ENCODE measurements at places on chromosomes 2 and 18.
A peak's percentile ranks its signal among the peaks of the same experiment; 100 is the strongest.

- DNase-seq: no peak
Measured at GRCh38 chr2:67240507-67240906, 156.6 kb upstream of the ETAA1 start.

DNA sequence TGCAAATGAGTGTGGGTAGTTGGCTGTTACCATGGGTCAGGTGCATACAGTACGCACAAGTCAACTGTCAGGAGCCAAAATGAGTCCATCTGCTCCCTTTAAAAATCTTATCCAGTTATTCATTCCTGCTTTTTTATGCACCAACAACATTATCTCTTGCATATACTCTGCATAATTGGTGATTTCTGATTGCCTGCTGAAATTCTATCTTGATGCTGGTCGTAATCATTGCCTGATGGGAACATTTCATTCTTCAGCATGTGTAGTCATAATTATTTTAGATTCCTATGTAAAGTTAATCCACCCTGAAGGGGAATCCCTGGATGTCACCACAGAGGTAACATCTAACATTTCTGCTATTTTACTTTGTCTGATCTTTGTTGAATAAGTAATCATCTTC is 102.2 kb upstream of the RND3 start:
- DNase-seq: no peak

DNA sequence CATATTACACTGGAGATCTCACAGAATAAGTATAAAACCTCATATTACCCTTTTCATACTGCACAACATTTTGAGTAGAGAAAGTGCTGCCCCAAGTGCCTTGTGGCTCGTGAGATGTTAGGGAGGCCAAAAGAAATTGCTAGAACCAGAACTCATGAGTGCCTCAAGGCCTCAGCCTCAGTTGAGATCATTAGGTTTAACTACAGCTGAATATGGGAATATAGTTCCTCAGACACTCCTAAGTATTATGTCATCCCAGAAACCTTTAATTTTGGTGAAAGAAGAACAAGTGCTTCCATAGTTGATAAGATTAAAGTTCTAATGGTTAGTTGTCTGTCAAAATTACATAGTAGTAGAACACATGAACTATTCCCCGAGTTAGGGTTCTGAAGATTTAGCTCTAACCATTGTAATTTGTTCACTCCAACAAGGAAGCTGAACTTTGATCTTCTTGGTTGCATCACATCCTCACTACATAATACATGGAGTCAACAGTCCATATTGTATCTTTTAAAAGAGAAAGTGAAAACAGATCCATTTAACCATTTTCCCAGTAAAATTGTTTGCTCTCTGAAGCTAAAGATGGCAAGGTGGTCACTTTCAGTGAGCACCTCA is 9.6 kb upstream of the AQP4 start:
- DNase-seq: no peak

GRCh38 chr2:49070716-49071115 is 83.6 kb downstream of the FSHR start:
- DNase-seq: no peak

DNA sequence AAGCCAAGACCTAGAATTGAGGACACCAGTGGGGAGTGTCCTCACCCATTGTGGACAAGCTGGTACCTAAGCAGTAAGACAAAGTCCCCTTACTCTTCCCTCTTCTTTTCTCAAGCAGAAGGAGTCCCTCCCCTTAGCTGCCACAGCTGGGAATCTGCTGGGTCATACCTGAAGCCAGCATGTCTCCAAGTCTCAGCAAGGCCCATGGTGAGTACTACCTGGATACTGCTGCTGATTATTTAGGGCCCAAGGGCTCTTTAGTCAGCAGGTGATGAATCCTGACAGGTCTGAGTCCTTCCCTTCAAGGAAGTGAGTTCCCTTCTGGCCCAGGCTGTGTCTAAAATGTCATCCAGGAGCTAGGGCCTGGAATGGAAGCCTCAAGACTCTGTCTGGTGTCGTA is 198.6 kb upstream of the STK17B start:
- no peak for DNase-seq

DNA sequence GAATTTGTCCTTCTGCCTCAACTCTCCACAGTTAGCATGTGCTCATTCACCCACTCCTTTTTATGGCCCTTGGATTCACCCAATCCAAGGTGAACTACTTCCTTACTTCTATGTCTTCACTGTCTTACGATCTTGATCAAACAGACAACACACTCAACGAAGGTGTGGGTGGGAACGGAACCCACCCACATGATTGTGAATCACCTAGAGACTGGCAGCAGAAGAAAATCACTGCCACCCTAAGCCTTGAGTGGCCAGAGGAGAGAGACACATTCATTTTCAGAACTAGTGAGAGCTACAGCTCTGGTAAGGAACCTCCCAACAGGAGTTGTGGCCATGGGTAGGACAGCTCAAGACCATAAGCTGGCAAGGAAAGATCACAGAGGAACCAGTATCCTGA is 194.3 kb downstream of the PLCL1 start:
- DNase-seq: peak; percentile 25

GRCh38 chr2:19739256-19739655 is 162.5 kb downstream of the TTC32 start:
- no peak for DNase-seq

GRCh38 chr18:29547626-29548025 is 1370.7 kb upstream of the CDH2 start:
- DNase-seq: no peak

DNA sequence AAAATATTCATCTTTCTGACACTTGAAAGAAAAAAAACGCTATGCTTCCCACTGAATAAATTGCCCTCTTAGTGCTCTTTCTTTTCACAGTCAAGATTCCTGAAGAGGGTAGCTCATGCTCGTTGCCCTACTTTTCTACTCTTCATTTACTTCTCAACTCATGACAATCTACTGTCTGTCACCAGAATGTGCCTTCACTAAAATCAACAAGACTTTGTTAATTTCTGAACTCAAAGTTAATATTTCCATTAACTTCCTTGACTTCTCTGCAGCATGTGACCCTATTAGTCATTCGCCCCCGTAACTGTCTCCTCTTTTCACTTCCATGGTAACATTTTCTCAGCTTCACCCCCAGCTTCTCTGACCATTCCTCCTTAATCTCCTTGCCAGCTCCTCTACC is 98.9 kb upstream of the MAPRE2 start:
- DNase-seq: no peak

- DNase-seq: peak; percentile 78
Measured at GRCh38 chr18:13568443-13569392, 157.6 kb downstream of the FAM210A start.

- DNase-seq: no peak
Measured at GRCh38 chr2:138507267-138507666, 5.7 kb downstream of the SPOPL start.

GRCh38 chr2:240619506-240620148 is 5.7 kb upstream of the GPR35 start:
- no peak for DNase-seq

GRCh38 chr2:233464531-233465240 is 101.9 kb downstream of the USP40 start:
- DNase-seq: no peak

GRCh38 chr2:176146645-176147044 is 4.7 kb upstream of the HOXD4 start:
- DNase-seq: no peak

Data from activated T-cell treated with anti-CD3 and anti-CD28 coated beads, Interleukin-2, amount 50 U/mL, for 48 hours (primary cell).